Activated naive CD8-positive, alpha-beta T cell treated with anti-CD3 and anti-CD28 coated beads, Interleukin-2, amount 10 ng/mL, durations not matched to agents 7 days and 5 days (primary cell): ENCODE measurements at places on chromosomes 1 and 21. TPM values are rescaled to one million over a fixed set of nuclear protein-coding genes. Genes with fewer than 3 reads are reported as not detected.

GRCh38 chr1:62090016-62090415 lies 104.6 kb upstream of the L1TD1 start:
- H3K27me3 ChIP-seq, result no peaks in the 10 kb centered on the region
- H3K36me3 ChIP-seq, result no peaks in the 10 kb centered on the region
- no peaks in the 10 kb centered on the region for H3K4me1 ChIP-seq
- H3K27ac ChIP-seq, result no peak overlapping the region
- DNase-seq, result no peak
- no peak overlapping the region for H3K4me3 ChIP-seq

GRCh38 chr21:46626975-46627501 lies 8.4 kb upstream of the PRMT2 start:
- peaks cover 38% of the 10 kb centered on the region for H3K4me1 ChIP-seq
- H3K36me3 ChIP-seq, result peaks cover 1% of the 10 kb centered on the region
- no peaks in the 10 kb centered on the region for H3K27me3 ChIP-seq
- no peak for DNase-seq

DNA sequence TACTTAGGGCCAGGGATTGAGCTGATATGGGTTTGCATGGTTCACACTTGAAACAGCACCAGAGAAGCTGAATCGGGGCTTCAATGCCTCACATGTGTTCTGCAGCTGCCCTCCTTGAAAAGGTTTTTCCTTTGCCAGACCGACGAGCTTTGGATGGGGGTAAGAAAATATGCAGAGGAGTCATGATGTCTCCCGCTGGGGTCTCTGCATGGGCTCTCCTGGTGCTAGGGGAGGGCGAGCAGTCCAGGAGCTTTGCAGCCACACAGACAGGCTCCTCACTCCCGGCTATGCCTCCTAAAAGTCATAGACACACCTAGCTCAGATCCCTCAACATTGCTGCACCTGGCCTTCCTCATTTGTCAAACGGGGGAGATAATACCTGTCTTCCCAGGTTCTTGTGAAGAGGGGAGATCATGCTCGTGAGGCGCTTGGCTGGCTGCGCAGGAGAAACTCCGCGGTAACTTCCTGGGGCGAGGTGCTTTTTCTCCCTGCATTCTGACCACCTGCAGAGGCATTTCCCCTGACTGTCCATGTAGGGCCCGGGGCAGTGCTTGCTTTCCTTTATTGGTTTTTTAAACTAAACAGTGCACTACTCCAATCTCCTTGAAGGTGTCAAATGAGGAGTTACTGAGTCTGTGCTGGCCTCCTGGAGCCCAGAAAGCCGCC lies 112.4 kb downstream of the PLXNA2 start:
- H3K27ac ChIP-seq, result no peak overlapping the region
- H3K36me3 ChIP-seq, result no peaks in the 10 kb centered on the region
- H3K4me1 ChIP-seq, result no peaks in the 10 kb centered on the region
- peaks cover 14% of the 10 kb centered on the region for H3K27me3 ChIP-seq
- DNase-seq, result no peak

The KIF26B gene
- total RNA-seq, result 0.14 TPM

The VCAM1 gene
- total RNA-seq, result 0.51 TPM

- H3K4me3 ChIP-seq, result no peak overlapping the region
- H3K27ac ChIP-seq, result no peak overlapping the region
- H3K36me3 ChIP-seq, result peaks cover 11% of the 10 kb centered on the region
- no peak for DNase-seq
- H3K27me3 ChIP-seq, result no peaks in the 10 kb centered on the region
Measured at GRCh38 chr1:174712541-174712940, 264.8 kb downstream of the GPR52 start.

The OR2L3 gene
- not detected for total RNA-seq

The GGPS1 gene
- 34.9 TPM for total RNA-seq

DNA sequence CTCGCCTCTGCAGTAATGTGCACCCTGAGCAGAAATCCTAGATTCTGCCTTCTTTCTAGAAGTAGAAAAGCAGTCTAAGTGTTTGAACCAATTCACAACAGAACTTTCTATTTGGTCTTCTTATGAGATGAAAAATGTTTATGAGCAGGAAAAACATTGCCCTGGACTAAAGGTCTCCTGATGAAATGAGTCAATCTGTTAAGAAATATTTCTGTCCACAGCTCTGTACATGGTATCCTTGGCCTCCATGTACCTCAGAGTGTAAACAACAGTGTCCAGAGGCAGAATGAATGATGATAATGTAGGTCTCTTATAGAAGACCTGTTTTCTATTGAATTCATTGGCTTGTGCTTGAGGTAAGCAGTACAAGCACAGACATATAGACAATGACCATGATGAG lies 6.2 kb upstream of the APCS start:
- H3K27me3 ChIP-seq, result peaks cover 4% of the 10 kb centered on the region
- no peaks in the 10 kb centered on the region for H3K4me1 ChIP-seq
- DNase-seq, result no peak

GRCh38 chr1:19311503-19311930 lies 427 bp downstream of the AKR7A2 start:
- H3K36me3 ChIP-seq, result peaks cover 8% of the 10 kb centered on the region
- H3K4me3 ChIP-seq, result peak overlapping the region; percentile 95
- DNase-seq, result no peak
- peaks cover 38% of the 10 kb centered on the region for H3K4me1 ChIP-seq
- peak overlapping the region; percentile 83 for H3K27ac ChIP-seq
